Uterus (tissue), 4 donors: ENCODE measurements at places on chromosomes 6 and 20. TPM values are rescaled to one million over a fixed set of nuclear protein-coding genes. Genes with fewer than 3 reads are reported as not detected.

The SYNDIG1 gene
- total RNA-seq: 0.51 TPM

DNA sequence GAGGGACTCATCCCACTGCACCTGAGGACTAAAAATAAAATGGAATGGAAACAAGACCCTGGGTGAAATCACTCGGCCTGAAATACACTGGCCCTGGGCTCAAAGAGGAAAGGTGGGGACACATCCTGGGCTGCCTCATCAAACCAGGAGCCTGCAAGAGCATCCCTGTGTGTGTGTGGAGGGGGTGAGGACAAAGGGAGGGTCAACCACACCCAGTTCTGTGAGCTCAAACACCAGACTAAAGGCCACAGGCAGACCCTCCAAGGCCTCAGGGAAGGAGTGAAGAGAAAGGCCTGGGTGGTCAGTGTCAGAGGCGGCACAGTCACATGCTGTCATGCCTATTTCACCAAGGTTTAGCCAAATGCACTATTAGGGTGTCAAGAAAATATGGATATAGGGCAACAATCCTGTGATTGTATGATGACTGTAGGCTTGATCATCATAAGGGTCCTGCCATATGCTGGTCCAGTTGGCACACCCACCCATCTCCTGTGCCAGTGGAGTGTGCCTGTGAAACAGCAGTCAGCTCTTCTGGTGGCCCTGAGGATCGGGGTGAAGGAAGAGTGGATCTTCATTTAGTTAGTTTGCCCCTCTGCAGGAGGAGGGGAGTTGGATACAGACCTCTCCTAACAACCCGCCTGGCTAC, 28.9 kb downstream of the SRSF3 start:
- H3K27ac ChIP-seq: peak overlapping the region; percentile 65
- no peaks in the 10 kb centered on the region for H3K27me3 ChIP-seq
- H3K4me3 ChIP-seq: no peak overlapping the region
- DNase-seq: no peak

- H3K4me1 ChIP-seq: no peaks in the 10 kb centered on the region
- H3K4me3 ChIP-seq: no peak overlapping the region
- no peaks in the 10 kb centered on the region for H3K27me3 ChIP-seq
- H3K36me3 ChIP-seq: no peaks in the 10 kb centered on the region
- H3K27ac ChIP-seq: no peak overlapping the region
- no peak for DNase-seq
Measured at GRCh38 chr6:150175586-150176151, 32.8 kb downstream of the PPP1R14C start.

GRCh38 chr20:25191051-25191450, 4.5 kb upstream of the ENTPD6 start:
- no peak overlapping the region for H3K4me3 ChIP-seq
- H3K36me3 ChIP-seq: no peaks in the 10 kb centered on the region
- no peak for DNase-seq
- H3K4me1 ChIP-seq: no peaks in the 10 kb centered on the region

The FAM83D gene
- 15.1 TPM for total RNA-seq

GRCh38 chr20:58775371-58775770, 75.3 kb downstream of the GNAS-AS1 start:
- no peak overlapping the region for H3K27ac ChIP-seq
- no peaks in the 10 kb centered on the region for H3K27me3 ChIP-seq
- H3K36me3 ChIP-seq: no peaks in the 10 kb centered on the region
- H3K4me1 ChIP-seq: no peaks in the 10 kb centered on the region

GRCh38 chr6:43964659-43965570, 162.3 kb downstream of the MRPL14 start:
- no peaks in the 10 kb centered on the region for H3K27me3 ChIP-seq
- no peak overlapping the region for H3K27ac ChIP-seq
- H3K4me3 ChIP-seq: no peak overlapping the region
- DNase-seq: no peak
- no peaks in the 10 kb centered on the region for H3K4me1 ChIP-seq
- no peaks in the 10 kb centered on the region for H3K36me3 ChIP-seq

The OLIG3 gene
- not detected for total RNA-seq

DNA sequence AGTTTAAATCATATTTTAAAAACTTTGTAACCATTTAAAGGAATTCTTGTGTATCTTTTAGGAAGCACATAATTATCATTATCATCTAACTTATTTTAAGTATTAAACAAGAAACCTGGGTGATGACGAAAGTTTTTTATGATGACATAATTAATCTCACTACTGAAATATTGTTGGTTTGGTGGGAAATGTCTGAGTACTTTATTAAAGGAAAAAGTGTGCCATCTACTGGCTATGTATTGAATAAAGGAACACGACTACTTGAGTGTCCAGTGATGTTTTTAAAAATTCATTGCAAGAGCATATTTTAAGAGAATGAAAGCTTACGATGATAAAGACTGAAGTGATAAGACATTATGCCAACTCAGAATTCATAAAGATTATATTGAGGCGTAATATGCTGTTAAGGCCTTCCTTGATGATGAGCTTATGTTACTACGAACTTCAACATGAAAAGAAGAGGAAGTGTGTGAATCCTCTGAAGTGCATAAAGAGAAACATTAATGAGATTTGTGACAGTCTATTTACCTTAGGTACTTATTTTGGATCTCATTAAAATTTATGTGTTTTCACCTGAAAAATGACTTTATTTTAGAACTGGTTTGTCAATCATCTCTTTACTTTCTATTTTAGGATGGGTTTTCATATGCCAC, 12.0 kb upstream of the TRMT11 start:
- no peak for DNase-seq
- H3K27me3 ChIP-seq: no peaks in the 10 kb centered on the region
- no peaks in the 10 kb centered on the region for H3K36me3 ChIP-seq
- no peaks in the 10 kb centered on the region for H3K4me1 ChIP-seq
- H3K27ac ChIP-seq: no peak overlapping the region

The EPPIN gene
- total RNA-seq: not detected

GRCh38 chr6:1163501-1163900, 148.4 kb upstream of the FOXQ1 start:
- H3K27me3 ChIP-seq: no peaks in the 10 kb centered on the region
- H3K4me3 ChIP-seq: no peak overlapping the region
- H3K4me1 ChIP-seq: no peaks in the 10 kb centered on the region
- no peaks in the 10 kb centered on the region for H3K36me3 ChIP-seq
- H3K27ac ChIP-seq: no peak overlapping the region

The CST4 gene
- total RNA-seq: not detected

The COL21A1 gene
- total RNA-seq: 9.0 TPM

DNA sequence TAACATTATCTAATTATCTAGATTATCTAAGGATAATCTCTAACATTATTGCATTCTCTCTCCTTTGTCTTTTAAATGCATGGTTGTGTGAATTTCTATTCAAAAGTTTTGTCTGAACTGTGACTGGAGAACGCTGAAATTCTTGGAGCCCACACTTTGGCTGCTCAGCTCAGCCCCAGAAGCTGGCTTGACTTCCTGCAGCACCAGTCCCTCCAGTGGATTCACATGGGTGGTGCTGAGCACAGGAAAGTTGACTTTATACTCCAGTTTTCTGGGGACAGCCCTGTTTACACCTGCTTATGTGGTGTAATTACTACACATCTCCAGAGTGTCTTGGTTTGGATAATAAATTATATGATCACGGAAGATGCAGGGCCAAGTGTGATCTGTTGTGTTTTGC, 255.1 kb upstream of the NOX3 start:
- no peaks in the 10 kb centered on the region for H3K36me3 ChIP-seq
- no peak overlapping the region for H3K4me3 ChIP-seq
- no peak overlapping the region for H3K27ac ChIP-seq
- no peak for DNase-seq
- H3K4me1 ChIP-seq: no peaks in the 10 kb centered on the region

GRCh38 chr6:145406783-145407182, 328.5 kb downstream of the EPM2A start:
- H3K4me1 ChIP-seq: no peaks in the 10 kb centered on the region
- no peaks in the 10 kb centered on the region for H3K27me3 ChIP-seq
- no peak overlapping the region for H3K4me3 ChIP-seq
- no peak for DNase-seq
- no peaks in the 10 kb centered on the region for H3K36me3 ChIP-seq

The PRKN gene
- 15.8 TPM for total RNA-seq

The OGFR gene
- total RNA-seq: 48.7 TPM

The TAF4 gene
- 12.9 TPM for total RNA-seq

DNA sequence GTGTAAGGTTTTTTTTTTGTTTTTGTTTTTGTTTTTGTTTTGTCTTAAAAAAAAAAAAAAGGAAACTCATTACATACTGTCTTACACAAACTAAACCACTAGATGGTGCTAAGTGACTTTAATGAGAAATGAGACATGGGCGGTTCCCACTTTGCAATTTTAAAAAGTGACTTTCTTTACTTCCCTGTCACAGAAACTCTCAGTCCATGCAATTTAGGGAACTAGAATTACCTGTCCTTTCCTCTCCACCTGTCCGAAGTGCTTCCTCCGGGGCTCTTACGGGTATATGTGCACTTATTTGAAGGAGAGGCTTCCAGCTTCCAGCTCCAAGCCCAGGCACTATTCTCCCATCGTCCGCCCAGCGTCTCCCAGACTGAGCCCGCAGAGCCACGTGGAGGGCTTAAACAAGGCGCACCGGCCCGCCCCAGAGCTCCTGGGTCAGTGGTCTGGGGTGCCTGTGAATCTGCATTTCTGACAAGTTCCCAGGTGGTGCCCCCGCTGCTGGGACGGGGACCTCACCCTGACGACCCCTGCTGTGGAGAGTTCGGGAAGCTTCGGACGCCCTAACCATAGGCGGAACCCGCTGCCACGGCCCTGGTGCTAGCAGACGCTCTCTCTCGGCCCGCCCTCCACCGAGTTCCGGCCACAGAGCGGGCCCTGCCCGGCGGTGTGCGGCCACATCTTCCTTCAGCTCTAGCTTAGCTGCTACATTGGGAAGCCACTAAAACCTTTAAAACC, 26.1 kb downstream of the BFSP1 start:
- peak; percentile 53 for DNase-seq
- H3K27ac ChIP-seq: peak overlapping the region; percentile 44
- no peaks in the 10 kb centered on the region for H3K27me3 ChIP-seq
- no peaks in the 10 kb centered on the region for H3K36me3 ChIP-seq

DNA sequence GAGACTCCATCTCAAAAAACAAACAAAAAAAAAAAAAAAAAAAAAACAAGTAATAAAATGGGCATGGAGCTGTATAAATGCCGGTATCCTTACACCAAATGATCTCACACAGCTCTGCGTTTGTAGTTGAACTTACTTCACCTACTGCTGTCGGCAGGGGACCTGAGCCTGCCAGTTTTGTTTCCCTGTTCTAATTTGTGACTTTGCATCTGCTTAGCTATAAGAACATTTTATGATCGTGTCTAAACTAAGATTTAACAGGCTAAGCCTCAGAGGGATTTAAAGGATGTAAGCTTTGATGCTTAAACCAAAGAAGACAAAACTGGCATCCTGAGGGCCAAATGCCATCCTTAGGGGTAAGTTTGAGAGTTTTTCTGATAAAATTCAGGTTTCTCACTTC, 58.7 kb downstream of the GCNT2 start:
- no peaks in the 10 kb centered on the region for H3K36me3 ChIP-seq
- no peaks in the 10 kb centered on the region for H3K4me1 ChIP-seq
- H3K27me3 ChIP-seq: no peaks in the 10 kb centered on the region
- H3K27ac ChIP-seq: no peak overlapping the region
- no peak for DNase-seq

GRCh38 chr6:14664621-14665315, 547.2 kb downstream of the CD83 start:
- no peaks in the 10 kb centered on the region for H3K27me3 ChIP-seq
- H3K4me1 ChIP-seq: no peaks in the 10 kb centered on the region
- H3K36me3 ChIP-seq: no peaks in the 10 kb centered on the region
- H3K4me3 ChIP-seq: no peak overlapping the region

DNA sequence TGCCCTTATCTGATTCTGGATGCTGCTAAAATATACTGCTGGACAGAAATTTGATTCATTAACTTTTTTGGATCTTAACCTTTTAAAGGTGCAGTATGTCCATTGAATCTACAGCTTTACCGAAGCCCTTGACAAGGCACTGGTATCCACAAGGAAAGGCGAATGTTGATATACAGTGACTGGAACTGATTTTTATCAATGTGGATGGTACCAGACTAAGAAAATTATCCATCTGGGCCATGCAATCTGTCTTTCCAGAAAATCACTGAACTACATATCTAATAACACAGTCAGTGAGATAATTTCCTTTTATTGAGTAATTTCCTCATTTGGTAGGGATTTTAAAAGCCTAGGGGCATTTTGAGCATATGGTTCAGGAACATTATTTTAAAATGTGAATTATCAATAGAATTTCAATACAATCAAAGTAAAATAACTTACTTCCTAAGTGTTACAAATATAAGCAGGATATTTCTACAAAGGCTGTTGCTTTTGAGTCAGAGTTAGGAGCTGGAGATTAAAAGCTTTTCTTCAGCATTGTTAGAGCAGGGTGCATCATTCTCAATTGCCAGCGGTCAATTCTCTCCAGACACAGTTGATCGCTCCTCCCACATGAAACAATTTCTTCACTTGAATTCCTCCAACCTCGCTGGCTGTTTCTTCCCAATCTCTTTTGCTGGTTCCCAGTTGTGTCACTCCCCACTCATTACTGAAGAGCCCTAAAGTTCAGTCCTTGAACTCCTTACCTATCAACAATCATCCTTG, 585.3 kb upstream of the FLRT3 start:
- no peaks in the 10 kb centered on the region for H3K27me3 ChIP-seq
- no peak for DNase-seq
- no peaks in the 10 kb centered on the region for H3K36me3 ChIP-seq
- no peak overlapping the region for H3K27ac ChIP-seq
- H3K4me3 ChIP-seq: no peak overlapping the region
- H3K4me1 ChIP-seq: no peaks in the 10 kb centered on the region

- no peak overlapping the region for H3K27ac ChIP-seq
- DNase-seq: no peak
- no peaks in the 10 kb centered on the region for H3K4me1 ChIP-seq
- peaks cover under 1% of the 10 kb centered on the region for H3K27me3 ChIP-seq
Measured at GRCh38 chr6:166258854-166259276, 49.3 kb downstream of the PRR18 start.
